H54 (cell line): ENCODE measurements at places on chromosomes 3 and 15.

DNA sequence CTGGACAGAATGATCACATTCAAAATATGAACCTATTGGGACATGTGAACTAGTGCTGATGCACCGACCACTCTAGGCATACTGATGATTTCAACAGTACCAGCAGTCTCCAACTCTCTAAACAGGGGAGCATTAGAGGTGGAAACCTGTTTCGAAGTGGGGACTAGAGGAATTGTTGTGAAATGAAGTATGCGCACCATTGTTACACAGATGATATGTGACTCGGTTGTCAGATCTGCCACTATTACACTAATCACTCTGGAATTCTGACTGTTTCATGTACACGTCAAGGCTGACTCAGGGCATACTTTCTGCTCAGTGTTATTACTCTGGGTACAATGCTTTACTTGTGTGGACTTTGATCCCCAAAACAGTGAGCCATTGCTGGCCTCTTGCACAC lies 198.2 kb upstream of the UBE2E2 start:
- peak; percentile 14 for DNase-seq

DNA sequence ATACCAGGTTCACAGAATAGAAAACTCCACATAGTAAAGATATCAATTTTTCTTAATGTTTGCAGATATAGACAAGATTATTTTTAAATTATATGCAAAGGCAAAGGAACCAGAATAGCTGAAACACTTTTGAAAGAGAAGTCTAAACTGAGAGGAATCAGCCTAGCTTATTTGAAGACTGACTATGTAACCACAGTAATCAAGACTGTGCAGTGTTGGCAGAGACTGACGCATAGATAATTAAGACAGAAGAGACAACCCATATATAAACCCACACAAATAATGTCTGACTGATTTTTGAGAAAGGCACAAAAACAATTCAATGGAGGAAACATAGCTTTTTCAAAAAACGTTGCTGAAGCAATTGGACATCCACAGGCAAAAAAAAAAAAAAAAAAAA lies 28.6 kb upstream of the ACKR4 start:
- DNase-seq: no peak

DNA sequence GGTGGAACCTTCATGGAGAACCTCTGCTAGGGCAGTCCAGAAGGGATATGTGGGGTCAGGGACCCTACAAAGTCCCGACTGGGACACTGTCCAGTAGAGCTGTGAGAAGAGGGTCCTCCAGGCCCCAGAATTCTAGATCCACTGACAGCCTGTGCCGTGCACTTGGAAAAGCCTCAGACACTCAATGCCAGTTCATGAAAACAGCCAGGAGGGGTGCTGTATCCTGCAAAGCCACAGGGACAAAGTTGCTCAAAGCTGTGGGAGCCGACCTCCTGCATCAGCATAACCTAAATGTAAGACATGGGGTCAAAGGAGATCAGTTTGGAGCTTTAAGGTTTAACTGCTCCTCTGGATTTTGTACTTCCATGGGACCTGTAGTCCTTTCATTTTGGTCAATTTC lies 448.8 kb upstream of the CADM2 start:
- no peak for DNase-seq

- no peak for DNase-seq
Measured at GRCh38 chr3:6736836-6737629, 123.9 kb upstream of the GRM7 start.

DNA sequence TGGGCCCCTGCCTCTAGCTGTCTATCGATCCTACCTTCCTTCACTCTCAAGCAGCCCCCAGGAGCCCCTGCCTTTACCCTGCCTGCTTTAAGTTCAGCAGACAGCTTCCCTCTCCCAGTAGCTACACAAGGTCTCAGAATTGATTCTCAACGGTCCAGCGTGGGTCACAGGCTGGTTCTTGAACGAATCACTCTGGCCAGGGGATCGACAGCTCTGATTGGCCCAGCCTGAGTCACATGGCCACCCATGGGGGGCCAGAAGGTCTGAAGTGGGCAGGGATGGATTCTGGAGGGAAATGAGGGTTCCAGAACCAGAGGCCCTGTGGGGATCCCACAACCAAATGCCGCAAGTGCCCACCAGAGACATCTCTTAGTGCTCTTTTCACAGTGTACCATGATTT lies 23.7 kb upstream of the CCDC174 start:
- DNase-seq: no peak

DNA sequence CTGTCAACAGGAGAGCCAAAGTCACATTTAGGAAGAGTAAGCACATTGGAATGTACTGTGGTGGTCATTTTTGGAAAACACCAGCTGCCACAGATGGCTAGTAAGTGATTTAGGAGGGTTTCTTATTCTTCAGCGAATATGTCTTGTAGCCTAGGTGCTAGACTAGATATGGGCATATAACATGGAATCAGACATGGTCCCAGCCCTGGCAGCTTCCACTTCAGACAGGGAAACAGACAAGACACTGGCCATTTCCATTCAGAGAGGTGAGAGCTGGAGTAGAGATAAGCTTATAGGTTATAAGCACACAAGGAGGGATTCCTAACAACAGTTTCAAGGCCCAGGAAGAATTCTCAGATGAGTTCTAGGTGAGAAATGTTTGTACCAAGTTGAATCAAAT lies 28.2 kb upstream of the BFSP2 start:
- no peak for DNase-seq

DNA sequence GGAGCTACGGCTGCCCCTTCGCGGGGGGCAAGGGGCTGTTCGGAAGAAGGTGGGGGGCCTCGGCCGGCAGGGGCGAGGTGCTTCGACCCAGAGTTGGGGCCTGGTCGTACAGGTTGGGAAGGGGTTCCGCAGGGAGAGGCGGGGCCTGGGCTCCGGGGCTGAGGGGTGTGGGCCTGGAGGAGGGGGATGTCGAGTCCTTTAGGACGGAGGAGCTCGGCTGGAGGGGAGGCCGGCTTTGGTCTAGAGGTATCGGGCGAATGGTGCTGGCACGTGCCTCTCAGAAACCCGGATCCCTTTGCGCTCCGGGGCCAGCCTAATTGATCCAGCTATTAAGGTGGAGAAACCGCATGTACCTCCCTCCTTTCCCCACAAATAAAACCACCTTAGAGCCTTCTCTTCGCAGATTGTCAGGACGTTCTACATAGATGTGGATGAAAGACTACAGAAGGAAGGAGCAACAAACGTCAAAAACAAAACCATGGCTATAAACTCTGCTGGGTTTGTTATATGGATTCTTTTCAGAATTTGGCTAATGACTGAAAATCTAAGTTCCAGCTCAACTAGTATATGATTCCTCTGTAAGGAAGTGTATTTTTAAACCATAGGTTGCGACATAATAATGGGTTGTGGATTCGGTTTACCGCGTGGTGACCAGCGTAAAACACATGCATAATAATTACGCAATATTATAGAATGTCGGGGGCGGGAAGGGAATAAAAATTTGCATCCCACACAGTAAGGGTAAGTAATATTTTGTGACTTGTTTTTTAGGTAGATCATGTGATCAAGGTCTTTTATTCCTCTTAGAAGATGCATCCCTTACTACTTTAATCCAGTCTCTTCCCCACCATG lies 644 bp upstream of the NGLY1 start:
- peak; percentile 36 for DNase-seq

DNA sequence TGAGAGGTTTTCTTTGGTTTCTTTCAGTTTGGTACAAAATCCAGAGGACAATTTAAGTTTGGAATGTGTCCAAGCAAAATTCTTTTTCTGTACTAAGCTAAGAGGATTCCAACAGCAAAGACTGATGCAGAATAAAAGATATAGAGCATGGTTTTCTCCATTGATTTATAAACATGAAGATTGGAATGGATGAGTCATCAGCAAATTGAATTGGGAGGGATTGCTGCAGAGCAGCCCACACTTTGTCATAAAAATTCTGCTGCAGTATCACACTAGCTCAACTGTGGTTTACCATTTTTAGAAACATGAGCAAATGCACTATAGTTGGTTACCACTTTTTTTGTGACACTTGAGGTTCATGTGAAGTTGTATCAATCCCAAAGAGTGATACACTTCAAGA lies 16.1 kb upstream of the LARP6 start:
- no peak for DNase-seq
